ENCODE measurements at places on chromosomes 4 and X. TPM values are rescaled to one million over a fixed set of nuclear protein-coding genes. Genes with fewer than 3 reads are reported as not detected.

DNA sequence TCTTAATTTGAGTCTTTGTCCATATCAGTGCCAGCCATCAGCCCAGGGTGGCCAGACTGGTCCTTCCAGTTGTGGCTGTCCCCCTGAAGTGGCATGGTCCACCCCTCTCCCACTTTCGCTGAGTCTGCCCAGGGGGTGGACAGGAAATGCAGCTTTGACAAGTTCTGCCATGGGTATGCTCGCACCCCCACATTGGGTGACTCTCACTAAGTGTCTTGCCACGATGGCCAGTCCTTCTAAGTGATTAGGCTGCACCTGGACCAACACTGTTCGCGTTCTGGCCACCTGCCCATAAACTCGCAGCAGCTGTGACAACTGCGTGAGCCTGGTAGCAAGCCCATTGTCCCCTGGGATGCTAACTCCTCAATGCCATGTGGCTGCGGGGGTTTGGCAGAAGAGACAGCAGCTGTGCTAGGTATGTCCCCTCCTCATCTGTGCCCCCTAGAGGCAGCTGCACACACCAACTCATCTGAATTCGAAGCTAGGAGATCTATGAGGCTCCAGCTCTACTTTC, 10.0 kb upstream of the LNX1 start:
- DNase-seq, result no peak

DNA sequence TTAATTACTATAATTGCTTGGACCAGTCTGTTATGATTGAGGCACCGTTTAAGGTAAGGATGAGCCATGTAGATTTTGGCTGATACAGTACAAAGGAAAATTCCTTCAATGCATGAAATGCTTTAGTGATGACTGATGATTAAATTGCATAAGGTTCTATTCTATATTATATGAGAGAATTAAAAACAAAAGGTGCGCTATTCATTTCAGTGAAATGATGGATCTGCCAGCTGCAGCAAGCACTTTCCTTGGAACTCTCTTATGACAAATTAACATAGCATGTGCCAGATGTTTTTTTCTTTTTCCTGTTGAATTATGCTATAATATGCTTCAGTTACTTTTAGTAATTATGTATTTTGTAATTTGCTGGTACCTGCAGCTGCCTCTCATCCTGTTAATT, 98.5 kb downstream of the JADE1 start:
- DNase-seq, result no peak

DNA sequence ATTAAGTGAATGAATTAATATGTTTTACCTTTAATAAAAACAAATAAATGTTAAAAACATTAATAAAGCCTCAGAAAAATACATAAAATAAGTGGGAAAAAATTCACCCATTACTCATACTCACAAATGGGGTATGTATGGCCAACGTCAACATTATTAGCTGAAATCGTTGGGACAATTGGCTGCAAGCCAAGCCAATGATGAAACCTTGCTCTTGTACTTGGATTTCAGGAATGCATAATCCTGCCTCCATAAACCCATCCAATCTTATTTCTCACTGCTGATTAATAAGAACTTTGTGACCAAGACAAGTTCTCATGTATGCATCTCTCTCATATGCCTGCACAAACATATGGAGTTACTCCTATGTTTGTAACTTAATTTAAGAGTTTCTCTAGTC, 35.3 kb upstream of the ADAMTS3 start:
- DNase-seq, result no peak

Gene SYTL4
- total RNA-seq, result not detected

Gene ZXDA
- 14.7 TPM for total RNA-seq

Gene HTR2C
- total RNA-seq, result not detected

Gene SH3BGRL
- 39.5 TPM for total RNA-seq

Gene SHROOM4
- not detected for total RNA-seq
